ENCODE measurements at places on chromosomes 6 and 20. TPM values are rescaled to one million over a fixed set of nuclear protein-coding genes. Genes with fewer than 3 reads are reported as not detected.

GRCh38 chr6:34238585-34239499 lies 2.2 kb downstream of the HMGA1 start:
- peaks cover 62% of the 10 kb centered on the region for H3K4me1 ChIP-seq
- peak overlapping the region; percentile 79 for H3K4me3 ChIP-seq
- H3K27me3 ChIP-seq: no peaks in the 10 kb centered on the region
- H3K27ac ChIP-seq: peak overlapping the region; percentile 18
- H3K36me3 ChIP-seq: peaks cover 34% of the 10 kb centered on the region

- no peaks in the 10 kb centered on the region for H3K27me3 ChIP-seq
- no peak for DNase-seq
- H3K4me1 ChIP-seq: no peaks in the 10 kb centered on the region
These were observed 112.9 kb upstream of the HSF2 start for GRCh38 chr6:122286512-122286911.

- H3K4me3 ChIP-seq: no peak overlapping the region
- no peaks in the 10 kb centered on the region for H3K4me1 ChIP-seq
- no peak for DNase-seq
- H3K36me3 ChIP-seq: no peaks in the 10 kb centered on the region
- H3K27me3 ChIP-seq: peaks cover 3% of the 10 kb centered on the region
These were observed 14.7 kb upstream of the SIRPB2 start for GRCh38 chr20:1505871-1506270.

Gene PRRT1
- 2.6 TPM for total RNA-seq

Gene MAS1
- total RNA-seq: not detected

Gene MCHR2
- not detected for total RNA-seq

DNA sequence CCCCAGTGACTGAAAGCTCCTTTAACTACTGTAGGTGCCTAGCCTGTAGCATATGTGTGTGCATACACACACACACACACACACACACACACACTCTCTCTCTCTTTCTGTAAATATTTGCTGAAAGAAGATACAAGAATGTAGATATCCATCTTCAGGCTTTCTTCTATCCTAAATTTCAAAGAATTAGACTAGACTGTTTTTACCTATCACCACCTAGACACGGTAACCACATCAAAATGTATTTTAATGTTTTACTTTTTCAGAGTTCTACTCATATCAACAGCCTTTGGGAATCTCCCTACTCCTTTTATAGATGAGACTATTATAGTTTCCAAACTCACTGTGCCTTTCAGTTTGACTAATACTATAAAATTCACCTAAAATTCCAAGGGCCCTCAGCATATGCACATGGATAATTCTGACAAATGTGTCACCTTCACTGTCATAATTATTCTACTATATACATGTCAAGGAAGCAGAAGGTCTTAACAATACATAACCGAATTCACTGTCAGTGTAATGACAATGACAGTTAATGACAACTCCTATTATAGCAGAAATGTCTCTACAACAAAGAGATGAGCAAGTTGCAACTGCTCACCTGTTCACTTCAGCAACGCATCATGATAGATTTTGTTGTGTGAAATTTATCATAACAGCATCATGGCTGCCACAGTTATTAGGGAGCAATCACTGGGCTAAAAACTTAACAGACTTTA lies 236.5 kb downstream of the GMPR start:
- H3K36me3 ChIP-seq: peaks cover 4% of the 10 kb centered on the region
- H3K27me3 ChIP-seq: no peaks in the 10 kb centered on the region
- H3K4me1 ChIP-seq: peaks cover 41% of the 10 kb centered on the region
- no peak for DNase-seq

Gene MEP1A
- not detected for total RNA-seq

Gene ADGRF5
- total RNA-seq: not detected

- no peaks in the 10 kb centered on the region for H3K4me1 ChIP-seq
- no peak overlapping the region for H3K27ac ChIP-seq
- H3K4me3 ChIP-seq: no peak overlapping the region
- H3K27me3 ChIP-seq: no peaks in the 10 kb centered on the region
- no peaks in the 10 kb centered on the region for H3K36me3 ChIP-seq
These were observed 18.5 kb upstream of the C6orf141 start for GRCh38 chr6:49531774-49532569.

Gene PNPLA1
- total RNA-seq: 0.17 TPM

- no peak overlapping the region for H3K4me3 ChIP-seq
- no peaks in the 10 kb centered on the region for H3K27me3 ChIP-seq
- no peaks in the 10 kb centered on the region for H3K36me3 ChIP-seq
- DNase-seq: no peak
- H3K27ac ChIP-seq: no peak overlapping the region
- no peaks in the 10 kb centered on the region for H3K4me1 ChIP-seq
These were observed 304.9 kb upstream of the JAG1 start for GRCh38 chr20:10978713-10979112.

Gene PSMB8
- 121 TPM for total RNA-seq

DNA sequence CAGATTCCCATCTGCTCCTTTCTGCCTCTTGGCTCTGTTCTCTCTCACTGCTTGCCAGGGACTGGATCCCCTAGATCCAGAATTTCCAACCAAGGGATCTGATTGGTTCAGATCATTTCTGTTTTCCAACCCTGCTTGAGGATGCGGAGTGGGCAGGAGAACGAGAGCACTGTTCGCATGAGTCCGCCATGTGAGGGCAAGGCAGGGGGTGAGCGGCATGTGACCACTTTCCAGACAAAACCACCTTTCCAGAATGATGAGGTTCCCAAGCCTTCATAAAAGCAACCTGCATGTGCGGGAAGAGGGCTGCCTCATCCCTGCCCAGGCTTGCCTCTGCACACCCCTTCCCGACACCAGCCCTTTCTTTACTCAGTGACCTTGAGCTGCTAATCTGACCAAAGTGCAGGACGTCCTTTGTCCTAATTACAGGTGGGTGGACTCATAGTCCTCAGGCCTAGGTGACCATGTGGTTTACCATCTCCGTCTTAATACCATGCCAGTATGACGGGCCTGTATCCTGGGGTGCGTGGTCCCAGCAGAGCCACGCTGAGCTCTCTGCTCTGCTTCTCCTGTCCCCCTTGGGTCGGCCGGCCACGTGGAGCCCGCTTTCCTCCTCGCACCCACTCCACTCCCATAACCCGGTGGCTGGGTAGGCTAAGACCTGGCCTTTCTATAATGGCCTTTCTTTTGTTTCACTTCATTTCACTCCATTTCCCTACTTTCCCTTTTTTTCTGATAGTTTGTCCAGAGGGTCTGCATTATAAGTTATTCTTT lies 14.4 kb downstream of the NQO2 start:
- H3K27me3 ChIP-seq: no peaks in the 10 kb centered on the region
- H3K4me3 ChIP-seq: no peak overlapping the region
- peaks cover 2% of the 10 kb centered on the region for H3K4me1 ChIP-seq
- DNase-seq: no peak
- H3K36me3 ChIP-seq: peaks cover 63% of the 10 kb centered on the region
- H3K27ac ChIP-seq: no peak overlapping the region

DNA sequence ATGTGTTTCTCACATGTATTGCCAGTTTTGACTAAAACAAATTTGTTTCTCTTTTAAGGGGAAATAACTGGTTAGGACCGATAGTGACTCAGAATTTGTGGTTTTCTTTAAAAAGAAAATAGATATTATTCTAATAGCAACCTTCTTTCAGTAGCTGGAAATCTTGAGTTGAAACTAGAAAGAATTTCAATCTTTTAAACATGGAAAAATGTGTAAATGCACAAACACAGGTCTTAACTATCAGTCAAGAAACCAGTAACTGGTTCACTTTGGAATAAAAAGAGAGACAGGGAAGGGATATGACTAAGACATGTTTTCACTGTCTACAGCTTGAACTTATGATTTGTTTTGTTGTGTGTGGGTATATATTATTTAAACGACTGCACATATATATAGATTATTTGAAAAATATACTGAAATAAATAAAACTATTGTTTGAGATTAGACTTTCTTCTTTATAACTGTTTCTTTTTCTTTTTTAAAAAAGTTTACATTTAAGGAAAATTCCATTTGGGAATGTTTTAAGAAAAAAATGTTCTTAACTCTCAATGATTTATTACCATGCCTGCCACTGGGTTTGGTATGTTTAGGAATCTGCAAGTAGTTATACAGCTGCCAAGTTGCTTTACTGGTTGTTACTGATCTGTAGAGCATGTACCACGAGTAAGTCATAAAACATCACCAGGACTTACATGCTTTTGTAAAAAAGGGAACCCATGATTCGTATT lies 753.3 kb upstream of the MARCKS start:
- H3K27ac ChIP-seq: no peak overlapping the region
- DNase-seq: no peak
- H3K36me3 ChIP-seq: no peaks in the 10 kb centered on the region

Gene TOP1
- total RNA-seq: 41.7 TPM

DNA sequence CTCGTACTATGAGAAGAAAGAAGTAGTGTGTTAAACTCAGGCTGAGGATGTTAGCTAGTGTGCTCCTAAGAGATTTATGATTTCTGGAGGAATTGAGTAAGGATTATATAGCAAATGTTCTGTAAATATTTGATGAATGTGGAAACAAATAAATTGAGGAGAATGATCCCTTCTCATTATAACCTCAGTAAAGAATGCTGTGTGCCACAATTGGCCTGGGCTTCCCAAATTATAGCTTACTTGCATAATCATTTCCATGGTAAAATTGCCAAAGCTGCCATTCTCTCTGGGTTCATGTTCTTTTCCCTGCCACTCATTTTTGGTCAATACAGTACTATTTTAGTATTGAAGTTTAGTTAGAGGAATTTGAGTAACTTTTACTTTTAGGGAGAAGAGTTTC lies 128.5 kb downstream of the FLRT3 start:
- no peaks in the 10 kb centered on the region for H3K36me3 ChIP-seq
- no peak for DNase-seq
- no peaks in the 10 kb centered on the region for H3K27me3 ChIP-seq
- H3K4me3 ChIP-seq: no peak overlapping the region
- H3K4me1 ChIP-seq: no peaks in the 10 kb centered on the region
